ENCODE measurements at places on chromosomes 6 and 20.

- peak; percentile 54 for DNase-seq
Measured at GRCh38 chr20:37543828-37544227, 16.2 kb upstream of the BLCAP start.

DNA sequence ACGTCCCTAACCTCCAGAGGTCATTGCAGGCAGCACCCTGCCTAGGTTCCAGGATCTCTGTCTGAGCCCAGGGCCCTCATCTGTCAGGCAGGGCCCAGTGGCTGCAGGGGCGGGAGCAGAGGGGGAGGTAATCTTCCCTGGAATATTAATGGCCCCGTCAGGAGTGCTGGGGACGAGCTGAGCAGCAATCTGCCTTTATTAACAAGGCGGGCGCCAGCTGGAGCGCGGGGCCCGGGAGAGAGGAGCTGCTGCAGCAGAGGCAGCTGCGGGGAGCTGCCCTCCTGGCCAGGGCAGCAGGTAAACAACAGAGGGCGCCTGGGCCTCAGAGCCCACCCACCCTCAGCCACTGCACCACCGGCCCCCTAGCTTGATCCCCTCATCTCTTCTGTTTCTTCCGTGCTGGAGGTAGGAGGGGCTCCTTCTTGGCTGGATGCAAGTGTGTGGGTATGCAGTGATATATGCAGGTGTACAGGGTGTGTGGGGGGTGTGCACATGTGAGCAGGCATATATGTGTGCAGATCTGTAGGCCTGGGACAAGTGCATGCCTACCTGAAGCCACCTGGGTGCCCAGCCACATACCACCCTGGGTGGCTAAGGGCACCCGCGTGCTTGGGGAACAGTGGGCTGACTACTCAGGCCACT, 131.8 kb upstream of the MLN start:
- no peak for DNase-seq

GRCh38 chr6:125294036-125294435, 7.7 kb downstream of the HDDC2 start:
- DNase-seq = no peak

GRCh38 chr20:33584976-33585375, 77.2 kb upstream of the C20orf144 start:
- DNase-seq = no peak
